ENCODE measurements at places on chromosomes 1 and 21. TPM values are rescaled to one million over a fixed set of nuclear protein-coding genes. Genes with fewer than 3 reads are reported as not detected.

The NEXN gene
- total RNA-seq, result 12.2 TPM

The RAB3B gene
- total RNA-seq, result 1.9 TPM

The SYDE2 gene
- 22.0 TPM for total RNA-seq

The AGT gene
- total RNA-seq, result 6.0 TPM

The CRB1 gene
- total RNA-seq, result 0.39 TPM

The FNDC10 gene
- 0.99 TPM for total RNA-seq

The S100A9 gene
- 1,024 TPM for total RNA-seq

The FALEC gene
- total RNA-seq, result not detected

The OR2L8 gene
- total RNA-seq, result not detected

The RGS16 gene
- total RNA-seq, result 7.9 TPM

The TFF3 gene
- 5.1 TPM for total RNA-seq

The DNASE2B gene
- total RNA-seq, result not detected

The TNFRSF1B gene
- total RNA-seq, result 12.5 TPM

The IFI44 gene
- 14.5 TPM for total RNA-seq

The RGS8 gene
- total RNA-seq, result not detected

The ADORA1 gene
- 1.1 TPM for total RNA-seq

The WDR77 gene
- total RNA-seq, result 13.6 TPM

The PTCH2 gene
- total RNA-seq, result 7.2 TPM

The AIRE gene
- total RNA-seq, result 0.30 TPM

The TMEM200B gene
- 6.5 TPM for total RNA-seq

The SERPINC1 gene
- not detected for total RNA-seq

The ATAD3C gene
- total RNA-seq, result 0.39 TPM

The RNF207 gene
- total RNA-seq, result 7.6 TPM

The FMO3 gene
- not detected for total RNA-seq

The LCE3E gene
- 1.3 TPM for total RNA-seq

The PLXNA2 gene
- total RNA-seq, result 13.5 TPM

The CERS2 gene
- 43.7 TPM for total RNA-seq

The ADAMTS4 gene
- total RNA-seq, result 6.8 TPM

The KLF17 gene
- not detected for total RNA-seq

The LCE3D gene
- total RNA-seq, result 1.9 TPM

The TCP10L gene
- total RNA-seq, result 0.79 TPM

The TAF13 gene
- 47.5 TPM for total RNA-seq

The RBM34 gene
- 47.2 TPM for total RNA-seq
